CD4-positive, alpha-beta T cell treated with Interleukin-15 for 4 hours (primary cell): ENCODE measurements at places on chromosomes 2 and 18.

DNA sequence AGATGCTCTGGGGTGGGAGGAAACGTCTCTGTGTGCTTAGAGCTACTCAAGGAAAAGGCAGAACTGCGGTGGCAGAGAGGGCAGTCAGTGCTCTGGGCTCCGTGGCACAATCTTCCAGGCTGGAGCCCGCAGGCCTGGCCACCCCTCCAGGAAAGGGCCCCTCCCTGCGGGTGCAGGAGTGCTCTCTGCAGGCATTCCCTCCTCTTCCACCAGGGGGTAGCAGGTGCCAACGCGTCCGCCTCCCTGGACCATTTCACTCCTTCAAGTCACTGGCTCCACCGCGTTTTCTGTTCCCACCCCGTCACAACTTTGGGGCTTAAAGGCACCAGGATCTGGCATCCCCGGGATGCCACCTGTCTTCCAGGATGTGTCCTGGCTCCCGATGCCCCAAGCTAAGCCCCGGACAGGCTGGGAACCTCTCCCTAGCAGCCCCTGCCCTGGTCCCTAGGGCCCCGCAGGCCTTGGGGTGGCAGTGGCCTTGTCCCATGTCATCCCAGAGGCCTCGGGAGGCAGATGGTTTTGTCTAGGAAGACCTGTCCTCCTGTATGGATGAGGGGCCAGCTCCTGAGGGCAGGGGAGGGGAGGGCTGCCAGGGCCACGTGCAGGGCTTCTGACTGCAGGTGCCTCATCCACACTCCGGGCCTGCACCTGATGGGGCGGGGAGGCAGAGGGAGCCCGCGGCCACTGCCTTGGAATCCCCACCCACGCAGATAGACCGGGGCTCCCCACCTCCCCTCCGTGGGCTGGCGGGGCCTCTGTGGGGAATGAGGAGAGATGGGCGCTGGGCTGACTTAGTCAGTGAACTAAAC is 26.4 kb downstream of the KCNIP3 start:
- no peak for DNase-seq

DNA sequence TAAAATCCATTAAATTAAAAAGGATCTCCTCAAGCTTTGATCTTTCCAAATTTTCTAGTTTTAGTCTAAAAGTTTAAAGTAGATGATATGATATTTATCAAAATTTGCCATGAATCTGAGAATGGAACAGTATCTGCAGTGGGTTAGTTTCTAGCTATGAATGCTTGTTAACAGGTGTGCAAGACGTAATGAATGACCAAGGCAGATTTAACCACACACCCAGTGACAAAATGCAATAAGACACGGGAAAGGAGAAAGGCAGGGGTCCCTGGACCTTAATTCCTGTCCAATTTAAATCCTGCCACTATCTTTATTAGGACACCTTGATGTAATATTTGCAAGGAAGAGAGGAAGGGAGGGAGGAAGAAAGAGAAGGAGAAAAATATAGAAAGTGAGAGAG is 30.5 kb upstream of the PEX13 start:
- DNase-seq = no peak

DNA sequence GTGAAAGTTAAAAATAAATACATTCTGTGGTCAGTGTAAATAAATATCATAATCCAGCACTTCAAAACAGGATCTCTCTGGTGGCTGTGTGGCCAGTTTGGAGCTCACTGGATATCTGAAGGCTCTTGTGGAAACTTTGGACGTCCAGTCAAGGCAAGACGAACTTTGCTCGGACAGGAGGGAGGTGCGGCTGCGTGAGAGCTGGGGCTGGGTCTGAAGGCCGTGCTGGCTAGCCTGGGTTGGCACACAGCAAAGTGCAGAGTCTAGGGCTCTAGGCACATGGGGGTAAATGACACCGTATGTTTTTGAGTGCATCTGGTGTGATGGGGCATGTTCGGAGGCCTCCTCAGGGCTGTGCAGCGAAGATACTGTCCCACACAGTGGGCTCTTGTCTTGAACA is 78.9 kb upstream of the TXNDC2 start:
- no peak for DNase-seq

DNA sequence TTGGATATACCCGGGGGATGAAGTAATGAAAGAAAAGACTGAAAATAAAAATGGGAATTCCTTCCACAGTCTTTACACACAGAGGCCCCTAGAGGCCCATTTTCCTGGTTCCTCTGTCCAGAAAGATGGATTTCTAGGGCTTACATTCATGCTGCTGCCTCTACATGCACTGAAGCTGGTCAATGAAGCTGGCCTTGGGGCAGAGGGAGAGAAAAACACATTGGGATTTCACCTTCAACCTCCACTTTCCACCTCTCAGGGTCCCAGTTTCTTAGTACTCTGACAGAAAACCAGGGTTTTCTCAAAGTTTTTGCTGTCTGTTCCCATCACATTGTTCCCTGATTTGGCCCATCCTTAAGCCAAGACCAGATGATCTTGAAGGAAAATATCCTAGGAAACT is 154.6 kb upstream of the ZSWIM2 start:
- no peak for DNase-seq

- DNase-seq = no peak
Observed at GRCh38 chr2:218839430-218839829, 7.8 kb upstream of the PRKAG3 start.

DNA sequence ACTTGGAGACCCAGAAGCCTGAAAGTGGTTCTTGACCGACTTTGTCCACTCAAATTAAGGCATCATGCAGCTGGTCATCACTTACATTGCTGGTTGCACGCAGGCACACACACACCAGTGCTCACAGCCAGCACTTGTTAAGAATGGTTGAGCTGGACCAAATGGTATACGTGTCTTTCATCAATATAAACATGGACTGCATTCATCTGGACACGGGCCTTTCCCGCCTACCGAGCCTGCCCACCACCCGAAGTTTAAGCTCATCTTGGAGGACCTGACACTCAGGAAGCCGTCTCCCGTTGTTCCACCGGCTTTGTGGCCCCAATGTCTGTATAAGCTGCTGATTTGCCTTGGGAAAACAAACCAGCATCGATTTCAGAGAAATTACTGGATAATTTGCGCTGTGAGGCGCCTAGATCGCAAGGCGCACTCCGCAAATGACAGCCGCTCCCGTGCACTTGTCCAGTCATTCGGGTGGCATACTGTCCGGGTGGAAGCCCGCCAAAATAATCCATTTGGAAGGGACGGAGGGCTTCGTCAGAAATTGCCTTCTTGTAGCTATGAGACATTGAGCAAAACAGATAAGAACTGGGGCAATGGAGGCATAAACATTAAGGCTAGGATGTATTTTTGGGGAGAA is 40.1 kb upstream of the AKAIN1 start:
- peak; percentile 10 for DNase-seq

- DNase-seq = peak; percentile 75
Observed at GRCh38 chr18:12038639-12039539, 54.8 kb upstream of the ANKRD62 start.

- no peak for DNase-seq
Observed at GRCh38 chr2:49108436-49108835, 45.9 kb downstream of the FSHR start.

DNA sequence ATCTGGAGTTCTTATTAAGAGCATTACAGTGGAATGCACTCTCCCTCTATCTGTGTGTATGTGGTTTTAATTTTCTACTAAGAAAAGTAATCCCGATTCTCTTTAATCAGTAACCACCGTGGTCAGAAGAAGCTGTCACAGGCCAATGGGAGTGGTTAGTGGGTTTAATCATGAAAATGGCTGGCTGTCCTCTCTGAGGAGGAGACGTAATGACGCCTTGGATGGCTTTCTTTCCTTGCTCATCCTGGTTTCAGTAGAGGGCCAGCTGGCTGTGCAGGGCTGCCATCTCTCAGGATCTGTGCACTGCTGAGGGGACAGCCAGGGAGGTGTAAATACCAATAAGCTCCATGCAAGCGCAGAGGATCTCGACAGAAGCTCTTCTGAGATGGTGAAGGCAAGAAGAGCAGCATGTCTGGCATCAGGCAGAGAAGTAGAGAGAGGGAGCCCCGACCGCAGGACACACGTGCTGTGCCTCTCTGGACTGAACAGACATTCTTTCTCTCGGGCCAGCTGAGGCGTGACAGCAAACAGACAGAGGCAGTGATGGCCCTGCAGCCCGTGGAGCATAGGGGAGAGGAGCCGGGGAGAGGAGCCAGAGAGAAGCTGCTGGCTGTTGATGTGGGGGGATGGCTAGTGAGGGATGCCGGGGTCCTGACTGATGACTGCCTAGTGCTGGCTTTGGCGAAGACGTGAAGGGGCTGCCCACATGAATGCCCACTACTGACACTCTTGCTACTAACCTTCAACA is 65.1 kb upstream of the DAPL1 start:
- DNase-seq = no peak

DNA sequence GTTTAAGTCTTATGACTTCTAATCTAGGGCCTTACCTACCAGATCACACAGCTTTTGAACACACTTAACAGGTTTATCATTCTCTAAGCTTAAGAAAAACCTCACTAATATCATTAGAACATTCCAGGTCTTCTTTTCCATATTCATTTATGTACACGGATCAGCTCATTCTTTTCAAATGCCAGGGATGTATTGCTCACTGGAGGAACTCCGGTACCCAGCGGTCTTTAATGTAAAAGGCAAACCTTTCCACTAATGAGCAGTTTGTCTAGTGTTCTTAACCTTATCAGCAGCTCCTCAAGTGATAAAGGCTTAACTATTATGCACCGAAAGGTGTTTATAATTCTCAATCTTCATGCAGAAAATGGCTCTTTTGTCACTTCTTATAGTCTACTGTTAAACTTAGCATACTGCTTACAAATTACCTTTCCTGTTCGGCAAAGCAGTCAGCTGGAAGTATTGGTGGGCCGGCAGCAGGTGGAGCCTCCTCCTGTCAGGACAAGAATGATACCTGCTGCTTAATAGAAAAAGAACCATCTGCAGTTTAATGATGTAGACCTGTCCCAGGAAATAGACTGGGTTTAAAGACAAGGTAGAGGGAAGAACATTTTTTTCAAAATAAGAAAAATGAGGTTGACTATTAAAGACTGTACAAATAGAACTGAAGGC is 142.7 kb downstream of the FIGN start:
- DNase-seq = no peak

DNA sequence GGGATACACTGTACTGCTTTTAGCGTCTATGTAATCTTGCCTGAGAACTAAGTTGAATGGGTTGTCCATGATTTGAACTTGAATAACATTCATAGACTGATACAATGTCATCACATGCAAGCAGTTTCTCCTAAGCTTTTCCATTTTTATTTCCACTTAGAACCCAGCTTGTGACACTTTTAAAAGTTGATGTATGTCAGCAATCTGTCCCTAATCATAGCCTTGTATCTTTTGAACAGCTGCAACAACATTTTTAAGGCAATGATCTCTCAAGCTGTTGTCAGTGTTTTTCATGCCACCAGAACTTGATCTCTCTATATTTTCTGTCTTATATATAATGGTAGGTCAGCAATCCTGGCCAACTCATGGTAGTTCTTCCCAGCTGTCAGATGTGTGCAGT is 185.0 kb downstream of the DOK6 start:
- DNase-seq = no peak

DNA sequence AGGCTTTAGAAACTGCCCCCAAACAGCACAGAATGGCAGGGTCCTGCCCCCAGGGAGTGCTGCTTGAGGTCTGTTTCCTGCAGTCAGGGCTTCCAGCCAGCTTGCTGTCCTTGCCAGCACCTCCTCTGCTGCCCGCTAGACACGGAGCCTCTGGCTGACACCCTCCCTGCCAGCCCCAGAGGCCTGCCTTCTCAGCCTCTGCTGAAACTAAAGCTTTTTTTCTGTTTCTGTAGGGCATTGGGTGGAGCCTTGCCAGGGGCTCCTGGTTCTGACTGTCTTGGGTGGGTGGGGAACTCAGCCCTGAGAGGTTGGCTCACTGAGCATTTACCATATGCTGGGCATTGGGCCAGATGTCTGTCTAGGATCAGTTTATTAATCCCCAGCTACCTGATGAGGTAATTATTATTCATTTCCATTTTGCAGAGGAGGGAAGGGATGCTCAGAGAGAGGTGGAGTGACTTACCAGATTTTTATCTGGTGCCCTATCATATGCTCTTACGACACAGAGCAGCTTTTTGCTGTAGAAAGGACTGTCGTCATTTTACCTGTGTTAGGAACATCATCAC is 35.4 kb downstream of the INPP4A start:
- peak; percentile 64 for DNase-seq

GRCh38 chr2:58215429-58215828 is 25.7 kb downstream of the FANCL start:
- no peak for DNase-seq

DNA sequence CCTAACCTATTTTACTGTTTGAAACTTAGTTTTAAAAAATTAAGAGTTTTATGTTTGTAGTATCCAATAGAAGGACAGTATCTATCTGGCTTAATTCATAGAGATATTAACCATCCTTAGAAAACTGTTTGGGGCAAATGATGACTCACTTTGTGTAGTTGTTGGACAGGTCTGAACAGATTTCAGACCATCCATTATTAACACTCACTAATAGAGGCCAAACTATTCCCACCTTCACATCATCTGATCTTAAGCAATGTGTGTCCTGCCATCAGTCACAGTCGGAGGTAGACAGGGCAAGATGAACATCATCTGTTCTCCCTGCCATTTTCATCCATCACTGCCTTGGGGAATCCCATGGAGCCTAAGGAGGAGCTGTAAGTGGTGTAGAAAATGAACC is 164.6 kb upstream of the DCC start:
- DNase-seq = no peak

DNA sequence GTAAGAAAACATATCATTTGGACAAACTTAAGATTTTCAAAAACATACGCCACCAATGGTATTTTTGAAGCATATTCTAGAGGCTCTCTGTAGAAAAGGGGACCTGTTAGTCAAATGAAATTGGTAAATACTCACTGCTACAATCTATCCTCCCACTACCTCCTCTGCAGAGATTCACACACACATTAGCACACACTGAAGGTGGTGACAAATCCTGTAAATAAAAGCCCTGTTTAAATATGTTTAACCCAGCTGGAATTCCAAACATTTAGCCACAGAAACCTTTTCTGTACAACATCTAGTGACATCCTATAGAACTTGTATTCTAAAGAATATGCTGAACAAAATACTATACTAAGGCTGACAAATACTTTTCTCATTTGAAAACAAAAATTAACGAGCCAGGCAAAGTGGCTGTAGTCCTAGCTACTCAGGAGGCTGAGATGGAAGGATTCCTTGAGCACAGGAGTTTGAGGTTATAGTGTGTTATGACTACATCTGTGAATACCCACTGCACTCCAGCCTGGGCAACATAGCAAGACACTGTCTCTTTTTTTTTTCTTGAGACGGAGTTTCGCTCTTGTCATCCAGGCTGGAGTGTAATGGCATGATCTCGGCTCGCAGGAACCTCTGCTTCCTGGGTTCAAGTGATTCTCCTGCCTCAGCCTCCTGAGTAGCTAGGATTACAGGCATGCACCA is 25.9 kb downstream of the ALS2 start:
- no peak for DNase-seq

GRCh38 chr18:44170208-44170880 is 510.3 kb upstream of the SETBP1 start:
- DNase-seq = no peak

GRCh38 chr2:47225061-47225783 is 70.1 kb upstream of the STPG4 start:
- DNase-seq = no peak
